ENCODE measurements at places on chromosomes 7 and 10.

DNA sequence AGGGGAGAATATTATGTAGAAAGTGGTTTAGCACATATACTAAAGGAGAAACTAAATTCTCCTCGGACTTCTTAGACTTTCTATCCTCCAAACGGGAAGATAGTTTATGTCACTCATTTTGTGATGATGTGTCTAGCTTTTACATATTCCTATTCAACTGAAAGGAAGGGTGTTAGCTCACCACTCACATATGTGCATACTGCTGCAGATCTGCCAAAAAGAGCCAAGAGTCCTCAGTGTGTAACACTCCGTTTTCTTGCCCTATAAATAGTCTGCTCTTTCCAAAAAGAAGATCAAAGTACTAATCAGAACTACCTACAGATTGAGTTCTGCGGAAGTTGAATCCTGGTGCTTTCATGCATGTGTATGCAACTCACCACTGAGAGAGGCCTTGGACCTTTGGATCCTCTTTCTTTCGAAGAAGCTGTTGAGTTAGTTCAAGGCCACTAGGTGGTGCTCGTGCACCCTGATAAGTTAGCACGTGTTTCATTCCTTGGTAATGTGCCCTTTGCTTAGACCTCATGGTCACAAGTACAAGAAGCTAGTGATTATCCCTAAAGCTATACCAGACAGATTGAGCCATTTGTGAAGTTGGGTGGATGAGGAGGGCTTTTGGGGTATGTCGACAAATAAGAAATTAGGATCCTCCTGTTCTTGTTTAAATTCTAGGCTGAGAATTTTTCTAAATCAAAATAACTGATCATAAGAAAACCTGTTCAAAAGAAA lies 14.1 kb downstream of the YAE1 start:
- peak; percentile 67 for DNase-seq

GRCh38 chr7:23680414-23681405 lies 711 bp downstream of the FAM221A start:
- DNase-seq: peak; percentile 72

- no peak for DNase-seq
These were observed 14.8 kb upstream of the ZMIZ2 start for GRCh38 chr7:44733708-44734481.

DNA sequence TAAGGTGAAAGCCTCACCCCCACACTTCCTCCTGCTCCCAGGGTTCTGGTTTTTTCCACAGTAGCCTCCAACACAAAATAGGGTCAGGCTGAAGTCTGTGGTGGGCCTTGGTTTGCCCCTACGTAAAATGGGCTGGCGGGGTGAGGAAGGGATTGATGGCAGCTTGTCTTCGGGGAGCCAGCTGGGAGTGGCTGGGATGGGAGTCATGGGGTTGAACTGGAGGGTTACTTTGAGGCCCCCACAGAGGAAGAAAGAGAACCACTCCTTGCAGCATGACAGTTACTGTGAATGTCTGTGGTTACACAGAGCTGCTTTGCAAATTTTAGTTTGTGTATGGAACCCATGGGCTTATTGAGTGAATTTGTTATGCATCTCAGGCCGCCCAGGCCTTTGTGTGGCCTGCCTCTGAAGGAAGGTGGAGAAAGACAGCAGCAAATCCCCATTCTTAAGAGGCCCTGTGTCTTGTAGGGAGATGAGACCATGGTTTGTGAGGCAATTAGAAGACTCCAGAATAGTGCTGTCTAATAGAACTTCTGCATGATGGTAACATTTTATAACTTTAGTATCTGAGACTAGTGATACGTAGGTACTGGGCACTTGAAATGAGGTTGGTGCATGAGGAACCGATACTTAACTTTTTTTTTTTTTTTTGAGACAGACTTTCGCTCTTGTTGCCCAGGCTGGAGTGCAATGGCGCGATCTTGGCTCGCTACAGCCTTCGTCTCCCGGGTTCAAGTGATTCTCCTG lies 8.1 kb downstream of the TRIM8 start:
- no peak for DNase-seq

DNA sequence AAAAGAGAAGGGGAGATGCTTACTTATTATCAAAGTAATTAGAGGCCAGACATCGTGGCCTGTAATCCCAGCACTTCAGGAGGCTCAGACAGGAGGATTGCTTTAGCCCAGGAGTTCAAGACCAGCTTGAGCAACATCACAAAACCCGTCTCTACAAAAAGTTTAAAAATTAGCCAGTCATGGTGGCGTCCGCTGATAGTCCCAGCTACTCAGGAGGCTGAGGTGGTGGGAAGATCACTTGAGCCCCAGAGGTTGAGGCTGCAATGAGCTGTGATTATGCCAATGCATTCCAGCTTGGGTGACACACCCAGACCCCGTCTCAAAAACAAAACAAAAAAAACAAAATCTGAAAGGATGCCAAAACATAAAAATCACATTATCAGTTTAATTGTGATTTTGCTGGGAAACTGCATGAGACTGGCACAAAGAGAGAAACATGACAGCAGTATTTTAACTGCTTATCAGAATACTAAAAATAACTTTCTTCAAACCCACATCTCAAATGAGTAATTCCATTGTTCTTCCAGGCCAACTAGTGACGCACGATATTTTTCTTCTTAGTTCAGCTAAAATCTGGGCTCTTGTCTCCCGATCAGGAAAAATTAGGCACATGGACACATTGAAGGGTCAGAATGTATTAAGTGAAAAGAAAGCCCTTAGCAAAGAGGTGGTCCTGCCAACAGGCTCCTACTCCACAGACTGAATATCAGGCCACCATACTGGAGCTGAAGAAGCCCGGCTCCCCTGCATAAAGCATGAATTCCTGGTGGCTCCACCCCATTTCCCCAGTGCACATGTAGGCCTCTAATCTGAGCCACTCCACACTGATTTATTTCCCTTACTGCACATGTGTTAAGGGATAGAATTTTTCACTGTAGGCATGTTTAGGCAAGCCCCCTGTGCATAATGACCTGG lies 9.6 kb upstream of the CCM2 start:
- DNase-seq: no peak

GRCh38 chr7:91264924-91265681 lies 870 bp downstream of the FZD1 start:
- no peak for DNase-seq

- no peak for DNase-seq
These were observed 798 bp upstream of the AUTS2 start for GRCh38 chr7:69597278-69598076.

GRCh38 chr10:110946496-110946895 lies 27.1 kb downstream of the SHOC2 start:
- no peak for DNase-seq

GRCh38 chr10:130512936-130513335 lies 376.7 kb downstream of the GLRX3 start:
- no peak for DNase-seq

DNA sequence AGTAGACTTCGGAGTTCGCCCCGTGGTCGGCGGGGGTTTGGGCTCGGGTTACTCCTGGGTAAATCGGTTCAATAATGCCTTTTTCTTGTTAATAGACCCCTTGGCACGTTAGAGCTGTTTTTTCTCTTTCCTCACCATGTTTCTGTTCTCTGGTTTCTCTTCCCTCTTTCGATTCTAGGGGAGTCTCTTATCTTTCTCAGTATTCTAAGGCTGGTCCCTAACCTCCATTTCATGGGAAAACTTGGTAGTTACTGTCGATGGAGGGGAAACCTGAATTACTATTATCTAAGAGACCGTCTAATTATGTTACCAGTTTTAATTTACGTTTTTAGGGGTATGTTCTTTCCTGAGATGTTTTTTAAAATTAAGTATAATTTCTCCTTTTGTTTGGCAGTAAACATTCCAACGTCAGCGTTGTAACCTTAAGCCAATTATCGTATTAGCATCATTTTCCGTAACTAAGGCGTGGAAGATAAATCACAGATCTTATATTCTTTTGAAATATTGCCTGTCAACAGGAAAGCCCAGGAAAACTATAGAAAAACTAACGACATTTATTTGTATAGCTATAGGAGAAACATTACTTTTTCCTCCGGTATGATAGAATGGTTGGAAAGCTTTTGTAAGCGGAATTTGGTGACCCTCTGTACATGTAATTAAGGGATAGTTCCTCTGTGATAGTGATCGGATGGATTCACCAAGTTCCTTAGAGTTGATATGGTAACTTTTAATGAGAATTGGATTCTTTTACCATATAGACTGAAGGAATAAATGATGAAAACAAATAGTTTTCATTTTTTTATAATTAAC lies 847 bp downstream of the BTAF1 start:
- DNase-seq: no peak

GRCh38 chr10:114265392-114266053 lies 26.5 kb downstream of the VWA2 start:
- DNase-seq: no peak

GRCh38 chr10:114060456-114060855 lies 16.8 kb downstream of the ADRB1 start:
- DNase-seq: no peak

GRCh38 chr7:128708824-128709223 lies 30.3 kb upstream of the CALU start:
- no peak for DNase-seq

DNA sequence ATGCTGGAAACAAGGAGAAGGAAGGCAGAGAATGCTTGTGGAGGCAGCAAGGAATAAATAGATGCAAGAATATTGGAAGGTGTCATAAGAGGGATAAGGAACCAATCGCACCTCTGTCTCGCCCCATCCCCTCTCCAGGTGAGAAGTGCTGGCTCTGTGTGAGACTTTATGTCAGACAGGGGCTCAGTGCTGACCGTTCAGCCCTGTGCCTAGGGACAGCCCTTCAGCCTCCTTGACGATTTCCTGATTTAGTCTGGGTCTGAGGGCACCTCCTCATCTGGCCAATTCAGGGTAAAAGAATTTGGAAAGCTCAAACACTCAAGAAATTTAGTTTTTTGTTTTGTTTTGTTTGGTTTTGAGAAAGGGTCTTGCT lies 54.9 kb downstream of the FAM241B start:
- DNase-seq: no peak

- no peak for DNase-seq
These were observed 32.4 kb downstream of the BLNK start for GRCh38 chr10:96238646-96239623.

- peak; percentile 53 for DNase-seq
These were observed 1.3 kb downstream of the HOXA7 start for GRCh38 chr7:27154901-27155815.

- no peak for DNase-seq
These were observed 55.8 kb downstream of the NEURL1 start for GRCh38 chr10:103549349-103549685.

GRCh38 chr10:88318803-88319202 lies 264.3 kb downstream of the RNLS start:
- DNase-seq: no peak

DNA sequence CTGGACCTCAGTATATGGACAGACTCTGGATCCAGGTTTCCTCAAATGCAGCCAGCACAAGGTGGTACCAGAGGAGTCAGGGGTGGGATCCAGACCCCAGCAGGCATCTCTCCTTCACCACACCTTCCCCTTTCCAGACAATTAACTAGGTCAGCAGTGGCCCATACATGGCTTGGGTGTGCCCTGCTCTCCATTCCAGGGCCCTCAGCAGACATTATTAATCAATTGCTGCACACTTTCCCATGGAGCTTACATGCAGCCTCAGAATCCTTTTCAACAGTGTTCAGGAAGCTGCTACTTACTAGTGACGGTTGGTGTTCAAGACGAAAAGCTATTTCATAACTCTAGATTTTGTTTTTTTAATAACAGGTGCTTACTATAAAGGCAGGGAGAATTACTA lies 6.0 kb downstream of the COL13A1 start:
- DNase-seq: no peak

- no peak for DNase-seq
These were observed 98.2 kb downstream of the ANLN start for GRCh38 chr7:36487756-36488336.

GRCh38 chr7:45872116-45873034 lies 507 bp downstream of the CCDC201 start:
- DNase-seq: peak; percentile 69

DNA sequence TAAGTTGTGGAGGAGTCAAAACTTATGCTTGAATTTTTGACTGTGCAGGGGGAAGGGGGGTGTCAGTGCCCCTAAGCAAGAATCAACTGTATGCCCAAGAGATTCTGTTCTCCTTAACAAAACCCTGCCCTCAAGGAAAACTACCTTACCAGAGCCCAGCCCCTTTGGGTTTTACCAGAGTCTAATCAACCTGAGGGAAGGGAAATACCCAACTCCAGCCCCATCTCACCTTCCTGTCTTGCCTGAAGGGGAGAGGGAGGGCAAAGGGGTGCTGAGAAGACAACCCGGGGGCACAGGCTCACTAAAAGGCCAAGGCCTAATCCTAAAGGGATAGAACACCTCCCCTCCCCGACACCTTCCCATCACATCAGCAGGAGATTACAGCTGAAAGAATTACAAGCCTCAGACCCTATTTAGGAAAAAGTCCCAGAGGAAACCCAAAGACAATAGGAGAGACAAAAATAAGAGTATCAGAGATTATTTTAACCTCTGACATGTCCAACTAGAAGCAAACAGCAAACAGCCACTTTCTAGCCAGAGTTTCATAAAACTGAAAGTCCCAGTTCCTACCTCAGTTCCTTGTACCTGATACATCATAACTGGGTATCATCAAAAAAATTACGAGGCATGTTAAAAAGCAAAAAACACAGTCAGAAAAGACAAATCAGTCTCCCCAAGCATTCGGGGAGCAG lies 26.8 kb upstream of the C7orf33 start:
- no peak for DNase-seq

Data from H1 (cell line).